EL (cell line): ENCODE measurements at places on chromosomes 5 and 9.

GRCh38 chr5:142327111-142327842 lies 2.5 kb upstream of the SPRY4 start:
- DNase-seq = peak; percentile 88

DNA sequence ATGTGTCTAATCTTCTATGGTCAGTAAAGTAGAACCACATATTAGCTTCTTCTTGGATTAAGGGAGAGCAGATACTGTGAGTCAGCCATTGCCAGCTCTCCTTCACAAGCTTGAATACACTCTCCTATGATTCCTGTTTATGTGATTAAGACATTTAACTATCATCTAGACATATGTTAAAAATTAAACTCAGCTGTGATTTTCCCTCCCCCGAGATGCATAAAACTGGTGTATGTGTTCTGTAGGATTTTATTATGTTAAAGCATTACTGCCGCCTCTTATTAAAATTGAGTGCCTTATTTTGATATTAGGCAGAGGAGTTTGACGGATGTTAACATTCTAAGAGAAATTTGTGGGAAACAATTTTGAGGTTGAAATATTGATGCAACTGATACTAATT lies 114.6 kb downstream of the ACTBL2 start:
- no peak for DNase-seq

GRCh38 chr5:53906736-53907135 lies 346.3 kb downstream of the NDUFS4 start:
- DNase-seq = no peak

DNA sequence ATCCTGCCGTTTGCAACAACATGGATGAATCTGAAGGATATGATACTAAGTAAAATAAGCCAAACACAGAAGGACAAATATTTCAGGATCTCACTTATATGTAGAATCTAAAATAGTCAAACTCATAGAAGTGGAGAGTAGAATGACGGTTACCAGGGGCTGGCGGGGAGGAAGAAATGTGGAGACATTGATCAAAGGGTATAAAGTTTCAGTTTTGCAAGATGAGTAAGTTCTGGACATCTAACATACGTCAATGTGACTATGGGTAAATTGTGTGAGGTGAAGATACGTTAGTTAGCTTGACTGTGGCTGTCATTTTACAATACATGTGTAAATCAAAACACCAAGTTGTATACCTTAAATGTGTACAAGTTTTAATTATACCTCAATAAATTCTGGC lies 200.3 kb downstream of the SNX18 start:
- no peak for DNase-seq

DNA sequence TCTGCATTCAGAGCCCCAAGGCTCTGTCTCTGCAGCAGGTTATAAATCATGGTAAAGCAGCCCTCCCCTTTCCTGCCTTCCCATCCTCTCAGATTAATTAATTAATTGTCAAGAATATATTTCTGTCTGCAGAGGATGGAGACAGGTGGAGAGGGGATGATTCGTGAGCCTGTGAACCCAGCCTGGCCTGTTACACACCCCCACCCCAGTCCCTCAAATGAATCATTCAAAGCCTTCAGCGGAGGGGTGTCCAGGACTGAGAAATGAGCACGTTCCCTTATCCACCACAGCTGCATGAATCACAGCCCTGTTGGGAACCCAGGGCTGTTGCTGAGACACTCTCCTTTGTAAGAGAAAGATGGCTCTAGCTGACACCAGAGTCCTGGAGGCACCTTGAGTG lies 56.0 kb downstream of the NIPAL4 start:
- DNase-seq = peak; percentile 93

DNA sequence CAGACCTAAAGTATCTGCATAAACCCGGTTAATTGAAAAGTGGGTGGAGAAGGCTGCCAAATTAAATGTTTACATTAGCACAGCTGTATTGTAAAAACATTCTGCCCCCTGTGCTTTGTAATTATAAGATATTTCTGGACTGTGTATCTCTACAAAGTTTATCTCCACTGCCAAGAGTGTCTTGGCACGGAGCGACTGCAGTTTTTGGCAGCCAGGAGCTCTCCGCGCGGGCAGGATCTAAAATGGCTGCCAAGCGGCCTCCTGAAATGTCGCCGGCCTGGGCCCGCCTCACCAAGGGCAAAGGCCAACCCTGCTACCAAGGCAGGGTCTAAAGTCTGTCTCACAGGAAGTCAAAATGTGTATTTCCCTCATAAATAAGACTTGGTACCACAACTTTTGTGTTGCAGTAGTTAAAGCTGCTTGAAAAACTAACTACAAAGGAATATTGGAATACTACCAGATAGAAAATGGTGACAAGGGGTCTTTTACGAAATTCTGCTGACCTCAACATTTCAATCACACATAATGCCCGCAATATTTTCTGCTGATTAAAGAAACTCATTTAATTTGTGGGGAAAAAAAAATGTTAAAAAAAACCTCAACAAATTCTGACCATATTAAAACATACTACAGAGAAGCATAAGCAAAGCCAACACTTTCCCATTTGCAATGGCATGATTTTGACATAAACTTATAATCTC lies 110.4 kb downstream of the NFIB start:
- DNase-seq = no peak

DNA sequence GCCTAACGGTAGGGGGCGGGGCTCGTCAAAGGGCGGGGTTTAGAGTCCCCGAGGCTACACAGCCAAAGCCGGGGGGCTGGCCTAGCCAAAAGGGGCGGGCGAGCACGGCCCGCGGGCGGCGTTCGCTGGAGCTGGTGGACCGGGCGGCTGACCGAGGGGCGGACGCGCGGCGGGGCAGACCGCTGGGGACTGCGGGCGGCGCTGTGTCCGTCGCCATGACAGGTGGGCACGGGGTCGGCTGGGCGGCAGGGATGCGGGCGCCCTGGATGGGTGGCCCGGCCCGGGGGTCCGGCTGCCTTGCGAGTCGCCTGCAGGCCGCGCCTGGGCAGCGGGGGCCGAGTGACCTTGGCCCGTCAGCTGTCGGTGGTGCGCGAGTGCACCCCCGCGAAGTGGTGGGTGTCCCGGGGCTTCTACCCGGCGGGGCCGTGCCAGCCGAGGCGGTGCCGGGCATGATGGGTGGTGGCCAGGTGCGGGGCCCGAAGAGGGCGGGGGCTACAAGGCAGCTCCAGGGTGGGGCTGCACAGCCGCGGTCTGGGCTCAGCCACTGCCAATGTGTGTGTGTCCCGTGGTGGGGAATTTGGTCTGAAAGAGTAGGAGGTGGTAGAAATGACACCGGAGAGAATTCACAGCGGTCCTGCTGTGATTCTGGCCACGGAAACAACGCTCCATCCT lies at the start of gene CARD19:
TSS of gene CARD19 (plus strand) at position 87 of the 672 bp plus-strand sequence. CDS start at position 216, 129 bp downstream.
- DNase-seq = peak; percentile 33

- no peak for DNase-seq
Measured at GRCh38 chr5:171427318-171428167, 8.1 kb downstream of the FGF18 start.
